NCI-H1694 (cell line): ENCODE measurements at places on chromosomes 11 and 22.

DNA sequence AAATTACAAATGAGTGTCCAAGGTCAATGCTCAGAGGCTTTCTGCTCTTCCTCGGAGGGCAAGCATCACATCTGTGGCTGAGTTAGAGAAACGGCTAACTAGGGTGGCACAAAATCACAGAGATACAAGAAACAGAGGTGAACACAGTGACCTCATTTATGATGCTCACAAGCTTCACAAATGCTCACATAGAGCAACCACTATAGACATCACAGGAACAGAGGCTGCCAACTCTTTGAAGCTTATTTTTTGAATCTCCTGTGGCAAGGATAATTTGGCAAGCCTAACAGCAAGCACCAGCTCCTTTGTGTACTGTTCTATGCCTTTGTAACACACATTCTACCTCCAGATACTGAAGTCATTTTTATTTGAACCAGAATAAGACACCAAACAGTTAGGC lies 416.5 kb upstream of the DDI1 start:
- DNase-seq, result no peak

DNA sequence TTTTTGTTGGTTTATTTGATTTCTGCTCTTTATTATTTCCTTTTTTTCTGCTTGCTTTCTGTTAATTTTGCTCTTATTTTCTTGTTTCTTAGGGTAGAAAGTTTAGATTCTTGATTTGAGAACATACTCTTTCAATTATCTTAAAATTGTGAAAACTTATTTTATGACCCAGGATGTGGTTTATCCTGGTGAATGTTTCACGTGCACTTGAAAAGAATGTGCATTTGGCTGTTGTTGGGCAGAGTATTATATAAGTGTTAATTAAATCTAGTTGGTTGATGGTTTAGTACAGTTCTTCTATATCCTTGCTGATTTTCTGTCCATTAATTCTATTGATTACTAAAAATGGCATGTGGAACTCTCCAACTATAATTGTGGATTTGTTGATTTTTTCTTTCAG lies 66.9 kb upstream of the NARS2 start:
- no peak for DNase-seq

DNA sequence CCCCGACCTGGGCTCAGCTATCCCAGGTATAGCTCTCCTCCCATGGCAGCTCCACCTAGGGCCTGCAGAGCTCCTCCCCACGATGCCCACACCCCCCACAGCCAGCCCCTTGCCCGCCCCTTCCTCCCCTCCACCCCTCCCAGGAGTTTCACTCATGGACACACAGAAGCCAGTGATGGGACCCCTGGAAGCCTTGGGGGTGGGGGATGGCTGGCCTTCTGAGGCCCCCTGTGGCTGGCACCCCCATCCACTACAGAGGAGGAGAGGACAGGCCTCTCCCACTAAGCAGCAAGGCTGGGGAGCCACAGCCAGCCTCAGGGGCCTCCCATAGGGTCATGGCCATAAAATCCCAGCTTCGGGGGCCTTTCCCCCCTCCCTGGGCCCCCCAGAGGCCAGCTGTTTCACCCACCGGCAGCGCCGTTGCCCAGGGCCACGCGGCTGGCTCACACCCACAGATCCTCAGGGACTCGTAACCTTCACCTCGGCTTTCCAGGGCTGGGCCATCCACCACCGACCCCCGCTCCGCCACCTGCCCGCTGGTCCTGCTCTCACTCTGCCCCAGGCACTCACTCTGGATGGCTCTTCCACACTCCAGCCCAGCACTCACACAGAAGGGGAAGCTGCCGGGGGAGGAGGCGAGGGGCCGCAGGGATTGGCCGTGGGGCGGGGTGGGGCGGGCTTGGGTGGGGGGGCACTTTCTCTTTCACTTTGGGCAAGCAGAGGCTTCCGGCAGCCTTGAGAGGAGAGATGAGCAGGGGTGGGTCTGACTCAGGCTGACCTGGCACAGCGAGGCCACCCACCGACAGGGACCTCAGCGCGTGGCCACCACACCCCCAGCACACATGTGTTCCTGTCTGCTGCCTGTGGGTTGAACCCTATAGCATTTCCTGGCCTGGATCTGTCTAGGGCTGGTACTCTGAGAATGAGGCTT lies 2.2 kb downstream of the SLC25A22 start:
- DNase-seq, result no peak

- DNase-seq, result no peak
Measured at GRCh38 chr11:63853476-63853875, 14.6 kb downstream of the MARK2 start.

GRCh38 chr22:17307566-17307965 lies 61.7 kb upstream of the CECR2 start:
- DNase-seq, result no peak

GRCh38 chr11:19382131-19382611 lies 141.4 kb upstream of the E2F8 start:
- peak; percentile 35 for DNase-seq

- DNase-seq, result no peak
Measured at GRCh38 chr11:90919332-90919731, 696.5 kb upstream of the CHORDC1 start.

DNA sequence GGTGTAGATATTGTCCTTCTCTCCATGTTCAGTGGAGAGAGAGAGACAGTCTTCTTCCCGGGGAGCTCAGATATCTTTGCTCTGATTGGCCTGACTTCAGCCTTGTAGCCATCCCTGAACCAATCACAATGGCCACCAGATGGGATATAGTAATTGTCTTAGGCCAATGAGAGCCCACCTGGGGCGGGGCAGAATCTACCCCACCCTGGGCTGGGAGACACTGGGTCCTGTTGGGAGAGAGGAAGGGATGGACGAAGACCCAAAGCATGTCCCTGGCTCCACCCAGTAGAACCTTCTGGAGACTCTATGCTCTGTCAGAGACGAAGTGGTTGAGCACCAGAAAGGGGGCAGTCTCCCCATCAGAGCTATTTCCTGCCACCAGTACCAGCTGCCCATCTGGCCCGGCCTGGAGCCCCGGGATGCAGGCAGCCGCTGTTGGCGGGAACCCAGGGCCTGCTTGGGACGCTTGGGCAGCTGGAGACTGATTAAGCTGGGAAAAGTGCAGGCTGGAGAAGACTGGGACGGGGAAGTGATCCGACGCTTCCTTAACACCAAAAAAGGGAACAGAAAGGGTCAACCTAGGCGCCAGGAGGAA lies 31.6 kb upstream of the CBX7 start:
- no peak for DNase-seq

- peak; percentile 36 for DNase-seq
Measured at GRCh38 chr22:38412435-38413084, 42.4 kb downstream of the KCNJ4 start.

DNA sequence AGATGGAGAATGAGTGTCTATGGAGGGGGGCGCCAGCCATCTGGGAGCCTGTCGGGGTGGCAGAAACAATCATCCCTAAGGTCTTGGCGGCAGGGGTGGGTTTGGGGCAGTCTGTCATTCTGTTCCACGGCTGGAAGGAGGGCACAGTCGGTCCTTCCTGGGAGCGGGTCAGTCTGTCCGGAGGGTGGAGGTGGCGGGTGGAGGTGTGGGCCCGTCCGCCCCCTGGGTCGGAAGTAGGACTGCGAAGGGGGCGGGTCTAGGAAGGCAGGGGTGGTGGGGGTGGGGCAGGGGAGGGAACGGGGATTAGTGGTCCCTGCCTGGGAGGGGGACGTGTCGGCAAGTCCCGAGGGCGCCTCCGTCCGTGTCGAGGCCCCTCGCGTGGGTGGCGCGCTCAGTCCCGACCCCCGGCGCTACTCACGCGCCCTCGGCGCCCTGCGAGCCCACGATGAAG lies 461 bp downstream of the TBC1D10A start:
- DNase-seq, result no peak

DNA sequence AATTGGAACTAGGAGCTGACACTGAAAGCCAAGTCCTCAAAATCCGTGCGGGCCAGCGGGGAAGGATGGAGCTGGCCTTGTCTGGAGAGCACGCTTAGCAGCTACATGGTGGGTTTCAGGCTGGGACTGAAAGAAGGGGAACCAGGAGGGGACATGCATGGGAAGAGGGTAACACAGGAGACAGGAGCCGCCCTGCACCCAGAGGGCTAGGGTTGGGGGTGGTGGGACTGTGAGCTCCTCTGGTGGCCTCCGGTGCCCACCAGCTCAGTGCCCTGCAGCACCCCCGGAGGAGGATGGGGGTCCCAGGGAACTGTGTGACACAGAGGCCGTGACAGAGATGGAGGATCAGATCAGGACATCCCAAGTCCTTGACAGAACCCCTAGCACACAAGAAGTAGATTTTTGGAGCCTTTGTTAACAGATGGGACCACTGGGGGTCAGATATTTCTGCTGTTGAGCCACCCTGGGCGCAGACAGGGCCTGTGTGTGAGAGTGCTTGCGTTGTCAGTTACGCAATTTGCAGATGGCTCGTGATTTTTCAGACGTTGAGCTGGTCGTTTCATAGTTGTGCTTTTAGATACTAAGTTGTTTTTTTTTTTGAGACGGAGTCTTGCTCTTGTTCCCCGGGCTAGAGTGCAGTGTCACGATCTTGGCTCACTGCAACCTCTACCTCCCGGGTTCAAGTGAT lies 21.3 kb upstream of the GRAMD4 start:
- no peak for DNase-seq

- no peak for DNase-seq
Measured at GRCh38 chr22:20517422-20517821, 10.0 kb downstream of the MED15 start.

GRCh38 chr11:62295504-62295903 lies 3.4 kb downstream of the SCGB1D4 start:
- DNase-seq, result no peak

GRCh38 chr11:124623861-124624525 lies 1.3 kb downstream of the TBRG1 start:
- no peak for DNase-seq

GRCh38 chr22:50544078-50544745 lies 1.5 kb upstream of the KLHDC7B start:
- DNase-seq, result no peak

- DNase-seq, result no peak
Measured at GRCh38 chr22:37525073-37525745, 6.0 kb upstream of the CARD10 start.

GRCh38 chr11:123233280-123233974 lies 38.4 kb upstream of the CLMP start:
- DNase-seq, result no peak

- DNase-seq, result no peak
Measured at GRCh38 chr11:62068730-62069129, 55.1 kb upstream of the INCENP start.

- DNase-seq, result no peak
Measured at GRCh38 chr11:123479048-123479837, 49.2 kb downstream of the GRAMD1B start.

DNA sequence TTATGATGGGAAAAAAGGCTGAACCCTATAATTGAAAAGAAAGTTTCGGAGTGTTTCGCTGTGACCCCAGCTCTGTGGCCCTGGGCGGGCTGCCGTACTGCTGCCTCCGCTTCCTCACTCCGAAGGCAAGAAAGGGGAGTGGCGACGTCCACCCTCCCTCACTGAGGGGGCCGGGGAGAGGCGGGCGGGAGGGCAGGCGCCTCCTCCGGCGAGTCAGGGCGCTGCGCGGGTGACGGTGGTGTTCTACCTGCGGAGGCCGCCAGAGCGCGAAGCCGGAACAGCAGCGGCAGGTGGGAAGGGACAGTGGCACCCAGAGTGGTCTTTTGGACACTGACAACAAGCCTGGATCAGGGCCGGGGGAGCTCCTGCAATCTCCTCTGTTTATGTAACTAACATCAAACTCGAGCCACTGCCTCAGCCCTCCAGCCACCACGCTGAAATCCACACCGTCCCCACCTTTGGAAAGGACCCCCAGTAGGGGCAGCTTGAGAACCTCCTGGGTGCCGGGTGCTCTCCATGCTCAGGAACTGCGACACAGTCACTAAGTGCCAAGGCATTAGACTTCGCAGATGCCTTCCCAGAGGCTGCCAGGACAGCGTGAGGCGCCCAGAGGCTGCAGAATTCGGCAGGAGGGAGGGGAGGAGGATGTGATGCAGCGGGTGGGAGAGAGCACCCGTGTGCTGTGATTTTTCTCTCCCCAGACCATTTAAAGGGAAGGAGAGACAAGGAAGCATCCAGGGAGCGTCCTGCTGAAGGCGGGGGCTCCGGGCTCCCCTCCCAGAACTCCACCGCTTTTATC lies 25.5 kb downstream of the BID start:
- DNase-seq, result no peak

DNA sequence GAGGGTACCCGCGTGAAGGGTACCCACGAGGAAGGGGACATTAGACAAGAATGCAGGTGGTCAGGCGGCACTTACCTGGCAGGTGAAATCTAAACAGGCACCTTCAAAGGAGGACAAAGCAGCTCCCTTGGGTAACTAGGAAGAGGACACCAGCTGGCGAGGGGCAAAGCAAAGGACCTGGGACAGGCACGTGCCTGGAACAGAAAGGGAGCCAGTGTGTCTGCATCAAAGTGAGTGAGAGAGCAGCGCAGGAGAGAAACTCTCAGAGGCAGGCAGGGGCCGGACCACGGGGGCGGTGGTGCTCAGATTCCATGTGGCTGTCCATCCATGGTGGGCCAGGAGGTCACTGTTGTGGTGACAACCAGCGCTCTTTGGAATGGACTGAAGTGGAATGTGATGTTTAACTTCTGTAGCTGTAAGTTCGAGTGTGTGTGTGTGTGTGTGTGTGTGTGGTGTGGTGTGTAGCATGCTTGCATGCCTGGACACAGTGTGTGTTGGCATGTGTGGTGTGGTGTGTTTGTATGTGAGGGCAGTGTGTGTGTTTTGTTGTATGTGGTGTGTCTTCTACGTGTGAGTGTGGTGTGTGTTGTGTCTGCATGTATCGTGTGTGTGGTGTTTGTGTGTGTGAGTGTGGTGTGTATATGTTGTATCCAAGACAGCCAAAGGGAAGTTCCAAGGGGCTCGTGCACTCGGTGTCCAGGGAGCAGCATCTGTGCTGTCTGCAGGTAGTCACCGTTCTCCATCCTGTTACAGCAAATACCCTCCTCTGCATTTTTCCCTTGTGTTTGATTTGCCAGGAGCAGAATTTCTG lies 86.4 kb downstream of the CDKN1C start:
- DNase-seq, result no peak

GRCh38 chr11:113906516-113906915 lies 1.9 kb downstream of the HTR3B start:
- no peak for DNase-seq

GRCh38 chr11:123034597-123034996 lies 27.3 kb downstream of the HSPA8 start:
- no peak for DNase-seq

- DNase-seq, result no peak
Measured at GRCh38 chr22:19644314-19645223, 69.7 kb upstream of the SEPTIN5 start.

GRCh38 chr11:69218946-69219720 lies 63.4 kb downstream of the SMIM38 start:
- no peak for DNase-seq

DNA sequence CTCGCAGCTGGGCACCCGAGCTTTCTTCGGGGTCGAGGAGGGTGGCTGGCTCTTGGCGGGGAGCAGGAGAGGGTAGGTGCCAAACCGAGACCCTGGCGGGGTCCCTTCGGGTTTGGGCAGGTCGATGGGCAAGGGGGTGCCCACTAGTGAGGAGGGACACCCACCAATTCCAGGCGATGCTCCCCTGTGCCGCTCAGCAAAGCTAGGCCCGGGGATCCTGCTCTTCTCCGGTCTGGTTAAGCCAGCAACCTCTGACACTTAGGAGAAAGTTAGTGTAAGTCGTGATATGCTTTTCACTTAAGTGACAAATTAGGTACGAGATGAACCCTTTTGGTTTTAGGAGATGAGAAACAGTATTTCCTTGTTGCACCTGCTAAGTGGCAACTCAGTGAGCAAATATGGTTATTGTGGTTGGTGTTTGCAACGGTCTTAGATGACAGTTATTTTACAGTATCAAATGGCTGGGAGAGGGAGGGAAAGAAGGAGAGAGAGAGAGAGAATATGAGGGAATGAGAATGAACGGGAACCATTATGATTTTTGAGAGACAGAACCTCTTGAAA lies 565 bp downstream of the NUCB2 start:
- DNase-seq, result peak; percentile 30

- DNase-seq, result no peak
Measured at GRCh38 chr11:78453140-78453935, 35.7 kb upstream of the GAB2 start.
